ENCODE measurements at places on chromosomes 16 and 17.

DNA sequence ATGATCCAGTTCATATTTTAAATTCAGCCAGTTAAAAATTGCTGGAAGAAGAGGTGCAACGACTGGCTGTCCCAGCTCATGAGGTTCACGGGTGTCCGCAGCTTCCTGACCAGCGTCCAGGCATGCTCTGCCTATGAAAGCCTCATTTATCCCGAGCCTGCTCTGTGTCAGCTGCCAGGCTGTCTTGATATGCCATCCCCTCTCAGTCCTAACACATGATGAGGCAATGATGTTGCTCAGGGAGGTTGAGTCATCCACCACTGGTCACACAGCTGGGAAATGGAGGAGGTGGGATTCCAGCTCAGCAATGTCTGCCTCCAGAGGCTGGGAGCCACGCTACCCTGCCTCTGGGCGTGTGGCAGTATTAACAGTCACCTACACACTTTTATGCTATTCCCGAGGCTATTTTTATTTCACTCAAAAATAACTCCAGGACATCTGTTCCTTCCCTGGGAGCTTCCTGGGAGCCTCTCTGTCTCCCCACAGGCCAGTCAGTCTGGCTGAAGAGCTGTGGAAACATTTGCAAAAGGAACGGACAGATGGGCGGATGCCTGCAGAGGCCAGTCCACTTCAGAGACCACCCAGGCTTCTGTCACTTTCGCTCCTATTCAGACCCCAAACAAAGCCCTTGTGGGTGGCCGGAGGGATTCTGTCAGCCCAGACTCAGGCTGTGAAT, 22.5 kb downstream of the RAB11FIP4 start:
- DNase-seq, result no peak

GRCh38 chr17:77695386-77695785, 263.1 kb upstream of the TNRC6C start:
- DNase-seq, result no peak

DNA sequence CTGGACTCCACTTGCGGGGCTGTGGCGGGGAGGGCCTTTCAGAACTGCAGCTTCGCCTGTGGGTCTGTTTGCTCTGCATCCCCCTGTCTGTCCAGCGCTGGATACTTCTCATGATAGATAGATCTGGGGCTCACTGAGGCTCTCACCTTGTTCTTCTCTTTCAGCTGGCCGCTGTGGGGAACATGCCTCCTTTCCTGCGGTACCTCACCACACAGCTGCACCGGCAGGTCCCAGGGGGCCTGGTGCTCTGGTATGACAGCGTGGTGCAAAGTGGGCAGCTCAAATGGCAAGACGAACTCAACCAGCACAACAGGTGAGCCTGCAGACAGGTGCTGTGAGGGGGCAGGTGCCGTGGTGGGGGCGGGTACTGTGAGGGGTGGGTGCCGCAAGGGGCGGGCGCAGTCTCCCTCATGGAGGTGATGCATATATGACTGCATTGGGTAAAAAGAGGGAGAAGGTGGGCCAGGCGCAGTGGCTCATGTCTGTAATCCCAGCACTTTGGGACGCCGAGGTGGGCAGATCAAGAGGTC, 6.2 kb downstream of the ENGASE start:
- no peak for DNase-seq

GRCh38 chr16:84911486-84912216, 91.9 kb downstream of the CRISPLD2 start:
- no peak for DNase-seq

DNA sequence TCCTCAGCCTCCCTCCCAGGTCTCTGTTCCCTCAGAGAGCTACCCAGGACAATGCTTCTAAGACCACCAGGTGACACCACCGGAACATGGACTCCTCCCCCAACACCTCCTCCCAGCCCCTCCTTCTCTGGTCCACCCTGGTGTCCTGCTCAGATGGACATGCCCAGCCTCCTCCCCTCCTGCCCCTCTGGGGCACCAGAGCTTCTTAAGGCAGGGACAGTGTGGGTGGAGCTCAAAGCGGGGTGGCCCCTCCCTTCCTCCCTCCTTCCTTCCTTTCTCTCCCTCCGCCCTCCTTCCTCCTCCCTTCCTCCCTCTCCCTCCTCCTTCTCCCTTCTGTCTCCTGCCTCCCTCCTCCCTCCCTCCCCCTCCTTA, 22.7 kb downstream of the TRPV3 start:
- DNase-seq, result peak; percentile 65
